ENCODE measurements at places on chromosomes 2 and 18. TPM values are rescaled to one million over a fixed set of nuclear protein-coding genes. Genes with fewer than 3 reads are reported as not detected.
A peak's percentile ranks its signal among the peaks of the same experiment; 100 is the strongest.

DNA sequence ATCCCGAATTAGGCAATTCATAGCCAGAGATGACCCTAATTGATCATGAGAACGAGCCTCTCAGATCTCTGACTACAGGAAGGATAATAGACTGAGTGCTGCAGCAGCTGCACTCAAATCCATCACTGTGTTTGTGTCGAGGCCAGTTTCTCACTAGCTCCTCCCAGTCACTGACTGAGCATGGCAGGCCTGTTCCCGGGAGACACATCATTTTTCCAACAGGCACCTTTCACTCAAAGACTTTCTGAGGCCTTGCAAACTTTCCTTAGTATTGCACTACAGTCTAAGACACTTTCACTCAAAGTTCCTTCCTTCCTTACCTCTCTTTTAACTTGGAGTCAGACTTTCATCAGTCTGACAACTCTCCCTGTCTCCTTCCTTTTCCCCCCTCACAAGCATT, 13.7 kb downstream of the SOS1 start:
- no peak for DNase-seq
- no peaks in the 10 kb centered on the region for H3K36me3 ChIP-seq
- no peak overlapping the region for H3K27ac ChIP-seq
- H3K4me3 ChIP-seq = no peak overlapping the region
- H3K4me1 ChIP-seq = peaks cover 4% of the 10 kb centered on the region

The PROKR1 gene
- 3.9 TPM for total RNA-seq

GRCh38 chr2:43556256-43556655, 39.6 kb downstream of the THADA start:
- H3K27ac ChIP-seq = no peak overlapping the region
- no peak for DNase-seq
- H3K4me1 ChIP-seq = no peaks in the 10 kb centered on the region
- H3K4me3 ChIP-seq = no peak overlapping the region
- H3K27me3 ChIP-seq = no peaks in the 10 kb centered on the region

The MRO gene
- 0.67 TPM for total RNA-seq

DNA sequence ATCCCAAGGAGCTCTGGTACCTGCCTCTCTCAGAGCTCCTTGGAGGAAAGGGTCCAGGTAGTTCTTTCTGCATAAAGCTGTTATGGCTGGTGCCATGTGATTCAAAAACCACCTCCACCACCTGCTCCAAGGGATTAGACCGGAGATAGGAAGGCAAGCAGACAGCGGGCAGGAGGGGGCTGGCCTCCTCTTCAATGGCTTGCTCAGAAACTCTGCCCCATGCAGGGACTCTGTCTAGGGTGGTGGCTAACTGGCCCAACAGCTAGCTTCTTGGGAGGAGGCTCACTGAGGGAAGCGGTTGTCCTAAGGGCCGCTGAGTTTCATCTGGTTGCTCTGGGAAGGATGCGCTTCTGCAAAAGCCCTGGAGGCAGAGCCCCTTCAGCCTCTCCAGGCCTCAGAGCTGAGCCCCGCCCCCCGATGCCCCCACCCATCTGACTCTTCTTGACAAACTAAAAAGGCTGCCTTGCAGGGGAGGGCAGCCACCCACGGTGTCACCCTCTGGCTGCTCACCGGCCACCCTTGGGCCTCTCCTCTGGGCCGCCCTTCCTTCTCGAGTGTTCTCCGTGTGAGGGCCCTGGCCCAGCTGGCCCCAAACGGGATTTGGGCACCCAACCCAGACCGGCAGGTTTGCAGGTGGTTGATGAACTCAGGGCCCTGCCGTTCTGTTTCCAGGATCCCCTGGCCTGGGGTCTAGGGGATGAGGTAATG, 90.2 kb downstream of the MCFD2 start:
- H3K27ac ChIP-seq = no peak overlapping the region
- DNase-seq = no peak
- no peaks in the 10 kb centered on the region for H3K4me1 ChIP-seq
- no peaks in the 10 kb centered on the region for H3K36me3 ChIP-seq
- no peaks in the 10 kb centered on the region for H3K27me3 ChIP-seq

The ABCG8 gene
- total RNA-seq = not detected

The GPR45 gene
- not detected for total RNA-seq

GRCh38 chr2:204218040-204218439, 281.5 kb downstream of the ICOS start:
- DNase-seq = no peak
- H3K27me3 ChIP-seq = peaks cover 3% of the 10 kb centered on the region
- H3K27ac ChIP-seq = no peak overlapping the region
- no peaks in the 10 kb centered on the region for H3K36me3 ChIP-seq

DNA sequence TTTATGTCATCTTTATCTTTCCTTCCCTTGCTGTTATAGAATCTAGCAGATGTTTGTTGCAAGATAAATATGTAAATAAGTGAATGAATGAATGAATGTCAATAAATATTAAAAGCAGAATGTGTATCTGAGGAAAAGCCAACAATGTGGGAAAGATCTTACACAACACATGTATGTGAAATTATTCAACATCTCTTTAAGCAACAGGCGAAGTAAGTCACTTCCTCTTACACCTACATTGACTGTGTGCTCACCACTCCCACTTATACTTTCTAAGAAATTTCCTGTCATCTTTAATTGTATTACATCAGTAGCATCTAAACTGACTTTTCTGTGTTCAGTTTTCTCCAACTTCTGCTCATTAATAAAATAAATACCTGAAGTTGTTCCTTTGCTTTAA, 43.0 kb downstream of the RAD51AP2 start:
- no peaks in the 10 kb centered on the region for H3K27me3 ChIP-seq
- H3K27ac ChIP-seq = no peak overlapping the region
- no peaks in the 10 kb centered on the region for H3K4me1 ChIP-seq
- DNase-seq = no peak
- no peaks in the 10 kb centered on the region for H3K36me3 ChIP-seq
- no peak overlapping the region for H3K4me3 ChIP-seq

DNA sequence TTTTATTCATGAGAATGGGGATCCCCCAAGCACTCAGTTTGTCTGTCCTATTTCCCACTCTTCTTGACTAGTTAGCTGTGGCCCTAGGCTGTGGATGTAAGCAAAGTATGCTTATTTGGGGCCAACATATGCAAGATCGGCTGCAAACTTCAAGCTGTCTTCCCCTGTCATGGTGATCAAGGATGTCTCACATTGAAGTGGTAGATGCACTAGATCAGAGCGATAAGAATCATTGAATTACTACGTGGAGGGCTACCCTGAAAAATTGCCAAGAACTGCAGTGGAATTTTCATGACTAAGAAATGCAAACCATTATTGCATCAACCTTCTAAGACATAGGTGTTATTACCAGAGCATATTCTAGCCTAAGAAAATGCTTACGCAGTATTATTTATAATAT, 527.4 kb downstream of the RNF144A start:
- no peaks in the 10 kb centered on the region for H3K4me1 ChIP-seq
- DNase-seq = no peak
- H3K27me3 ChIP-seq = no peaks in the 10 kb centered on the region
- H3K36me3 ChIP-seq = no peaks in the 10 kb centered on the region
- no peak overlapping the region for H3K4me3 ChIP-seq
- no peak overlapping the region for H3K27ac ChIP-seq

The KIAA2012 gene
- not detected for total RNA-seq

- DNase-seq = no peak
- no peaks in the 10 kb centered on the region for H3K27me3 ChIP-seq
- H3K36me3 ChIP-seq = no peaks in the 10 kb centered on the region
- no peak overlapping the region for H3K4me3 ChIP-seq
- H3K4me1 ChIP-seq = no peaks in the 10 kb centered on the region
These were observed 1879.4 kb upstream of the PIK3C3 start for GRCh38 chr18:40075616-40076015.

DNA sequence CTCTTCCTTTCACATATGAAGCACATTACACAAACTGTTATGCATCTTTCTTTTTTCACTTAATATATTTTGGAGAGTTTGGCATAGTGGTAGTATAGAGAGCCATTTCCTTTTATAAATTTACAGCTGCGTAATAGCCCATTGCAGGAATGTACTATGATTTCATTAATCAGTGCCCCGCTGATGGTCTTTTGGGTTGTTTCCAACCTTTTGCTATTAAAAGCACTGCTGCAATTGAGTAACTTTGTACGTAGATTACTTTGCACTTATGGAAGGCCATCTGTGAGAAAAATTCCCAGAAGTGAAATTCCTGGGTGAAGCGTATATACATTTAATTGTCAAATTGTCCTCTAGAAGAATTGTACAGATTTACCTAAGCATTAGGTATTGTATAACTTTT, 565.3 kb upstream of the ZNF804A start:
- no peak overlapping the region for H3K4me3 ChIP-seq
- no peak overlapping the region for H3K27ac ChIP-seq
- no peak for DNase-seq
- H3K4me1 ChIP-seq = 0 out of 2 replicates have a peak, but pooled peaks cover 2% of the 10 kb centered on the region
- H3K36me3 ChIP-seq = no peaks in the 10 kb centered on the region
- H3K27me3 ChIP-seq = no peaks in the 10 kb centered on the region

- H3K4me1 ChIP-seq = no peaks in the 10 kb centered on the region
- no peaks in the 10 kb centered on the region for H3K36me3 ChIP-seq
- H3K4me3 ChIP-seq = no peak overlapping the region
- no peaks in the 10 kb centered on the region for H3K27me3 ChIP-seq
- no peak overlapping the region for H3K27ac ChIP-seq
- no peak for DNase-seq
These were observed 268.0 kb downstream of the MREG start for GRCh38 chr2:215745331-215745730.

The MOGAT1 gene
- 0.67 TPM for total RNA-seq

DNA sequence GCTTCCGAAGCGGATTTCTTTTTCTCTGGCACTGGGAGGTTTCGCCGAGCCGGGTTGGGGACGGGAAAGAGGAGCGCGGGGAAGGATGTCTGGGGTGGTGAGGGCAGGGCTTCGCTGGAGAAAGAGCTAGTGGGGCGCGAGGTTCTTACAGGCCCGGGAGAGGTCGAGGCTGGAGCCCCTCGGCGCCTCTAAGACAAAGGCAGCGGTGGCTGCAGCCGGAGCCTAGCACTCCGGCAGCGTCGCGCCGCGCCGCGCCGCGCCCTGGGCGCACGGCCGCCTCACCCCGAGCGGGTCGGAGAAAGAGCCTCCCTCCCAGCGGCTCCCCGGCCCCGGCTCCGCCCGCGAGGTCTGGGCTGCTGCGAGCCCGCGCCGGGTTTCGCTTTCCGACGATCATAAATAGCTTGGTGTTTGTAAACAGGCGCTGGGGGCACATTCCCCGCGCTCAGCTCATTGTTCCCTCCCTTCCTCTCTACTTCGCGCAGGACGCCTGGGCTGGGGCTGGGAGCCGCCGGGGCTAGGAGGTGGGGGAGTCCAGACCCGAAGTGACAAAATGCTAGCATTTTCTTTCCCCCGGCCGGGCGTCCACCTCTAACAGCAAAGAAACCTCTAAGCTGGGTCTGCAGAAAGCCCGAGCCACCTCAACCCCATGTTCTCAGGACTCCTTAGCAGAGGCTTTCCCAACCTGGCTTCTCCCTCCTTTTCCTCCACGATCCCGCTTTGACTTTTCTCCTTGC, 813 bp upstream of the MEIS1 start:
- no peak overlapping the region for H3K27ac ChIP-seq
- H3K4me3 ChIP-seq = peak overlapping the region; percentile 67
- peaks cover 23% of the 10 kb centered on the region for H3K4me1 ChIP-seq
- H3K36me3 ChIP-seq = no peaks in the 10 kb centered on the region
- H3K27me3 ChIP-seq = peaks cover 77% of the 10 kb centered on the region
- DNase-seq = peak; percentile 78

DNA sequence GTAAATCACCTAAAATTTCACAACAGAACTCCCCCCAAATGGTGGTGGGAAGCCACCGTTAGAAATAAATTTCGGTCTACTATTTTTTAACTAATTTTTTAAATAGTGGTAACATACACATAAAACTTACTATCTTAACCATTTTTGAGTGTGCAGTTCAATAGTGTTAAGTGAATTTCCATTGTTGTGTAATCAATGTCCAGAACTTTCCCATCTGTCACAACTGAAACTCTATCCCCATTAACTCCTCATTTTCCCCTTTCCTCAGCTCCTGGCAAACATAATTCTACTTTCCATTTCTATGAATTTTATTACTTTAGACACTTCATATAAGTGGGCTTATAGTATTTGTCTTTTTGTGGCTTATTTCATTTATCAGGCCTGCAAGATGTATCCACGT, 34.1 kb upstream of the HNMT start:
- no peaks in the 10 kb centered on the region for H3K4me1 ChIP-seq
- H3K27ac ChIP-seq = no peak overlapping the region
- H3K36me3 ChIP-seq = no peaks in the 10 kb centered on the region
- no peaks in the 10 kb centered on the region for H3K27me3 ChIP-seq

DNA sequence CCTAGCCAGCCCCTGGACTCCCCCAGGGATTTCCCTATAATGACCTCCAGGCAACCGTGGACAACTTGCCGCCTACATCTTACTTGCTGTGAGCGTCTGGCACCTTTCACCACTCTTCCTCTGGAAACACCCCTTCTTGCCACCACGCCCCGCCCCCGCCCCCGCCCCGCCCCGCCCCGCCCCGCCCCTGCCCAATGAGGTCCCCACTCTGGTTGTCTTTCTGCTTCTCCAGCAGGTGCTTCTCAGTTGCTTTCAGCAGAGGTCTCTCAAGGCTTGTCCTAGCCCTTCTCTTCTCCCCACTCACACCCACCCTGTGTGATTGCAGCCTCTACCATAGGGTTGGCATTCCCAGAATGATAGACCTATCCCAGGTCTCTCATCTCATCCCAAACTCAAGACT, 214.5 kb downstream of the EN1 start:
- no peaks in the 10 kb centered on the region for H3K27me3 ChIP-seq
- no peak overlapping the region for H3K27ac ChIP-seq
- no peak overlapping the region for H3K4me3 ChIP-seq

GRCh38 chr2:1033069-1033468, 82.4 kb downstream of the SNTG2 start:
- peaks cover 13% of the 10 kb centered on the region for H3K4me1 ChIP-seq
- no peak for DNase-seq
- H3K27ac ChIP-seq = no peak overlapping the region
- no peak overlapping the region for H3K4me3 ChIP-seq

The FZD7 gene
- 246 TPM for total RNA-seq

The C1QL2 gene
- 0.88 TPM for total RNA-seq

DNA sequence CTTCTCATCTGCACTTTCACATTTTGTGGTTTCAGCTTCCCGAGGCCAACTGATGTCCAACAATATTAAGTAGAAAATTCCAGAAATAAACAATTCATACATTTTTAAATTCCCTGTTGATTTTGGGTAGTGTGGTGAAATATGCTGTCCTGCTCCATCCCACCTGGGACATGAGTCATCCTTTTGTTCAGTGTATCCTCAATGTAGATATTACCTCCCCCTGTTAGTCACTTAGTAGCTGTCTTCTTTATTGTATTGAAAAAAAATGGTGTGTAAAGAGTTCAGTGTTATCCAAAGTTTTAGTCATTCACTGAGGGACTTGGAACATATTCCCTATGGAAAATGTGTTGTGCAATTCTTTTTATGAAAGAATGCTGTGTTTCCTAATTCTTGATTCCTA, 348.1 kb downstream of the SOCS6 start:
- no peak overlapping the region for H3K4me3 ChIP-seq
- no peak for DNase-seq
- no peak overlapping the region for H3K27ac ChIP-seq
- no peaks in the 10 kb centered on the region for H3K36me3 ChIP-seq
- no peaks in the 10 kb centered on the region for H3K27me3 ChIP-seq
- no peaks in the 10 kb centered on the region for H3K4me1 ChIP-seq
